Natural killer cell (primary cell): ENCODE measurements at places on chromosomes 4 and X. TPM values are rescaled to one million over a fixed set of nuclear protein-coding genes. Genes with fewer than 3 reads are reported as not detected.

DNA sequence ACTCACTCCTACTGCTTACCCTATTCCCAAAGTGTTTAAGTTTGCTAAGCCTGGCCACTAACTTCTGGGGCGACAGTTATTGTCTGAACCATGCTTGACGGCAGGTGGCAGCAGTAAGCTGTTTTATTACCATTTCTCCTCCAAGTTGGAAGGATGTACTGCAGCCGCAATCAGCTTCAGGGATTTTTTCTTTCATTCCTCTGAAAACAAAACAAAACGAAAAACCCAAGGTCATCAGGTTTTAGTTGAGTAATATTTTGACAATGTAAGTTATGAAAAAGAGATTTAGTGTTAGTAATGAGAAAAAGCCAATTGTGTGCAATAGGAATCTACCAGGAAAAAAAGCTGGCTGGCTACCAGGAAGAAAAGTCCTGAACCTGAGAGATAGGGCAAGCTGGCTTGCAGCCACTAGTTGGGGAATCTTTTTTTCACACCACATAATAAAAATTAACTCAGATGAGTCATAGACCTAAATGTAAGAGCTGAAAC is 13.2 kb upstream of the RAB9B start:
- DNase-seq: no peak

GRCh38 chr4:176635372-176636261 is 157.1 kb downstream of the VEGFC start:
- DNase-seq: no peak

DNA sequence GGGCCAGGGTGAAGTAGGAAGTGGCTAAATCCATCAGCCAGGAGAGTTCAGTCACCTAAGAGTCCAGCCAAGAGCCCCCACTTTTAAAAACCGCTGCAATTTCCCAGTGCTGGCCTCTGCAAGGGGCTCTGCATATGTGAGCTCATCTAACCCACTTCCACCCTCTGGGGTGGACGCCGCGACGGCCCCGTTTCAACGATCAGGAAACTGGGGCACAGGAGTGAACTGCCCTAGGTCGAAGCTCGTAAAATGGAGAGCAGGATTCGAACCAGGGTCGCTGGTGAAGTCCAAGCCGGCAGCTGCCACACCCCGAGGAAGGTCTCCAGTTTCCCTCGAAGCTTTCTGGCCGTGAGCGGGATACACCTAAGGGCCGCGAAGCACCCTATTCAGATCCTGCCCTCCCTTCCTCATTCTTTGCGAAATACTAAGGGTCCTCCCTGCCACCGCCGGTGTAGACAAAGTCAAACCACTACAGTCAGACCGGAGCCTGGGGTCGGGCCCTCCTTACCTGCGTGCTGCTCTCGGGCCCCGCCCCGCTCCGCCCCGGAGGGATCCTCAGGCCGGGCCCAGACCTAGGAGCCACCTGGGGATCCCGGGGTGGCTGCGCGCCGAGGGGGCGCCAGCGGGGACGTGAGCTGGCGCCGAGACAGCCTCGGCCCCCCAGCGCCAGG is 446 bp downstream of the EVC2 start:
- peak; percentile 16 for DNase-seq

DNA sequence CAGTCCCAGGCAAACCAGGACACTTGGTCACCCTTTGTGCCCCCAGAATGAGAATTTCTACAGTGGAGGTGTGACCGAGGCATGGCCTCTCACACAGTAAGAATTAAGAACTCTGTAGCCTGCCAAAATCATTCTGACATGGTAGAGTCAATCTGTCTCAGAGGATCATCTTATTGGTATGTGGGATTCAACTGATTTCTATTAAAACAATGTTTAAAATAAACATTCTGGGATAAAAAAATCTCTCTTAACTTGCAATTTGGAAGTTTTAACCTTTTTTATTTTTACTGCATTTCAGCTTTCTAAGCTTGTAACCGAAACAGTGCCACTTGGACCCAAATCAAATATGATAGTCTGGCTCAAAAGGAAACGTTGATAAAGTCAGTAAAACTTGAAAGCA is 165.4 kb upstream of the LDB2 start:
- DNase-seq: no peak

DNA sequence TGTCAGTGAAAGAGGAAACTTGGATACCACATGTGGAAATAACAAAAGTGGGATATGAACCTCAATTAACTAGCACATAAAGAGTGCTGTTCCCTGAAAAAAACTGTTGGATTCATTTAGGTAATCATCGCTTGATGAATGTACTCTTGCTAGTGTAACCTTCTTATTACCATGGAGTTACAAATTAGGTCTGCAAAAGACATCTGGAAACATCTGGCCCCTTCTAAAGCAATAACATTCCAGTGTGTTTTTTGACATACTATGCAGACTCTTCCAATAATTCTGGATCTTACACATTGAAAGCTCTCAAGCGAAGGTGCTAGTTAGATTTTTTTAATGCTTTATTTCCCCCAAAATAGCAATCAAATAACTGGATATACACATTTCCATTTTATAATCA is 134.6 kb downstream of the ATP10D start:
- DNase-seq: no peak

DNA sequence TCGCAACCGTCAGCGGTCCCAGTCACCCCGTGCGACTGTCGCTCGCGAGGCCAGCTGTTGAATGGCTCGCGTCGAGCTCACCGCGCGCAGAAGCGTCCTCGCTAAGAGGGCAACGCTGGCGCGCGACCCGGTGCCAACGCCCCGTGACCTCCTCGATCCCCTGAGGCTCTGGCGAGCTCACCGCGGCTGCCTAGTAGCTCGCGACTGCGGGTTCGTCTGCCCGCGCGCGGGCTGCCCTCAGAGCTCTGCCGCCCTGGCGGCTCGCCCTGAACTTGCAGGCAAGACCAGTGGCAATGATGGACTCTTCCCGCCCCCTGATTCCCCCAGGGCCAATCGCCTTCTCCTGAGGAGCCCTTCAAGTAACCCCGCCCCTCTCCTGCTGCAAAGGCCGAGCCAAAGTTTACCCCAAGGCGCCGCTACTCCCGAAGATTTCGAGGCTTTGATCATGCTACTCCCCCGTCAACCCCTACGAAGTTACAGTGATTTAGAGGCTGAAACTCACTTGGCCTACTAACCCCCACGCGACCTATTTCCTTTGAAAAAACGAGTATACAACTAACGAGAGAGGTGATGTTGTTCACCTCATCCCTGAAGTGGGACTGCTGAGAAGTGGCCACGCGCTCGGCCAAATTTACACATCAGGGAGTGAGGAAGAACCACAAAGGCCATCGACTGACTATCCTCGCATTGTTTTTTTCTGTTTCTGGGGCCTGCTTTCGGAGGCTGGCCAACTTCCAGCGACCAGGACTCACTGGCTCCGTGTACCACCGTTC is 37.5 kb downstream of the PGRMC1 start:
- DNase-seq: peak; percentile 67

- DNase-seq: no peak
Measured at GRCh38 chr4:113446019-113446418, 315.5 kb downstream of the CAMK2D start.

The RNF128 gene
- not detected for total RNA-seq

The RAB33A gene
- 3.2 TPM for total RNA-seq

The RTL3 gene
- not detected for total RNA-seq

The GC gene
- total RNA-seq: not detected
